ENCODE measurements at places on chromosomes 11 and 22. TPM values are rescaled to one million over a fixed set of nuclear protein-coding genes. Genes with fewer than 3 reads are reported as not detected.

Gene PLA2G6
- 17.0 TPM for total RNA-seq

Gene SGSM1
- total RNA-seq: under 0.01 TPM

Gene METTL15
- total RNA-seq: 5.5 TPM

Gene DLAT
- 15.1 TPM for total RNA-seq

Gene SUSD2
- 19.1 TPM for total RNA-seq

Gene SF3B2
- total RNA-seq: 132 TPM

Gene SLC16A8
- 0.12 TPM for total RNA-seq
